ENCODE measurements at places on chromosomes 16 and 17.

DNA sequence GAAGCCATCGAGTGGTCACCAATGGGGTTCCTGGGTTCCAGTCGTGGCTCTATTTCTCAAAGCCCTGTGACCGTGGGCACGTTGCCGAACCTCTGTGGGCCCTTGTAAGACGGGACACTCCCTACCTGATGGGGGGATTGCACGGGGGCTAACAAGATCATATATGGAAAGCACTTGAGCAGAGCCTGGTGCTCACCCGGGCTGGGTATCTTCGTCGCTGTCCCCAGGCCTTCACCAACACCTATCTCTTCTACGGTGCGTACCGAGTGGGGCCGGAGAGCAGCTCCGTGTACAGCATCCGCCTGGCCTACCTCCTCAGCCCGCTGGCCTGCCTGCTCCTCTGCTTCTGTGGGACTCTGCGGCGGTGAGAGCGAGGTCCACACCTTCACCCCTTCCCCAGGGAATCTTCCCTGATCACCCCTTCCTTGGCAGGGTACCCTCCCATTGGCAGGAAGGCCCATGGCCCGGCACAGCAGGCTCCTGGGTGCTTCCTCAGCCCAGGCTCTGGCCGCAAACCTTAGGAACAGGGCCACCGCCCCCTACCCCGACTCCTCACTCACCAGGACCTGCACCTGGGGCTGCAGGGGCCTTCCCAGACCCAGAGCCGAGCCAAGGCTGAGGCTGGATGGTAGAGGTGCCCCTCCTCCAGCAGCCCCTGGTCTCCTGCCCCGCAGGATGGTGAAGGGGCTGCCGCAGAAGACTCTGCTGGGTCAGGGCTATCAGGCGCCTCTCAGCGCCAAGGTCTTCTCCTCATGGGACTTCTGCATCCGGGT lies 2.8 kb downstream of the TMC8 start:
- DNase-seq: no peak

DNA sequence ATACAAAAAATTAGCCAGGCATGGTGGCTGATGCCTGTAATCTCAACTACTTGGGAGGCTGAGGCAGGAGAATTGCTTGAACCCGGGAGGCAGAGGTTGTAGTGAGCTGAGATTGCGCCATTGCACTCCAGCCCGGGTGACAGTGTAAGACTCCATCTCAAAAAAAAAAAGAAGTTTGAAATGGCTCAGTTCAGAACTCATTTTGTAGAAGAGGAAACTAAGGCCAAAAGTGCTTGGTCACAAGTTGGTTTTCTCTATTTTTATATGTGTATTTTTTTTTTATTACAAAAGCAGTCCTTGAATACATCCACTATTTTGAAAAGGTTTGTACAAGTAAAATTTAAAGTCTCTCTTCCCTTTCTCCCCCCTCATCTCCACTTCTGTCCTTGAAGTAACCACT lies 5.5 kb downstream of the TAC4 start:
- no peak for DNase-seq

DNA sequence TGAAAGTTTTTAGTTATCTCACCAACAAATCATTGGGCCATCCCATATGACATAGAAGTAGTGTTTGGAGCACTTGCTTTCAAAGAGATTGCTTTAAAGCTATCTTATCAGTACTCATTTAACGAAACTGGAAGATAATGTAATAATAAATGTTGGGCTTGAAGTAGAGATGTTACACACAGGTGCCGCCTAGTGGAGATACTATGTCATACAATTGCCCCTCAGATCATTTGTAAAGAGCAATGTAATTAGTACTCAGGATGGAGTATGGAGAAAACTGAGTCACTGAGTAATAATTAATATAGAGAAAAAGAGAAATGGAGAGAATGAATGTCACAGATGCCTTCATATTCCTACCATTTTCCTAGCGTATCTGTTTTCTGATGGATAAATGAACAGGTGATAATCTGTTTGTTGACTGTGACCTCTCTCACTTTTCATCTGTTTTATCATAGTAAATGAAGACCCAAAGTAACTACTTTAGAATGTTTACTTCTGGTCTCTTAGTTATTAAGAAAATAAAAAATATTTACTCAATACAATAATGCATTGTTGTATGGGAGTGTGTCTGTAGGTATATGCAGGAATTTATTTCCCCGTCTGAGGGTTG lies 80.4 kb downstream of the EFCAB5 start:
- peak; percentile 81 for DNase-seq

- peak; percentile 6 for DNase-seq
Measured at GRCh38 chr16:47774661-47775060, 313.5 kb downstream of the PHKB start.

GRCh38 chr17:61187038-61187437 lies 212.6 kb upstream of the TBX2 start:
- DNase-seq: no peak

DNA sequence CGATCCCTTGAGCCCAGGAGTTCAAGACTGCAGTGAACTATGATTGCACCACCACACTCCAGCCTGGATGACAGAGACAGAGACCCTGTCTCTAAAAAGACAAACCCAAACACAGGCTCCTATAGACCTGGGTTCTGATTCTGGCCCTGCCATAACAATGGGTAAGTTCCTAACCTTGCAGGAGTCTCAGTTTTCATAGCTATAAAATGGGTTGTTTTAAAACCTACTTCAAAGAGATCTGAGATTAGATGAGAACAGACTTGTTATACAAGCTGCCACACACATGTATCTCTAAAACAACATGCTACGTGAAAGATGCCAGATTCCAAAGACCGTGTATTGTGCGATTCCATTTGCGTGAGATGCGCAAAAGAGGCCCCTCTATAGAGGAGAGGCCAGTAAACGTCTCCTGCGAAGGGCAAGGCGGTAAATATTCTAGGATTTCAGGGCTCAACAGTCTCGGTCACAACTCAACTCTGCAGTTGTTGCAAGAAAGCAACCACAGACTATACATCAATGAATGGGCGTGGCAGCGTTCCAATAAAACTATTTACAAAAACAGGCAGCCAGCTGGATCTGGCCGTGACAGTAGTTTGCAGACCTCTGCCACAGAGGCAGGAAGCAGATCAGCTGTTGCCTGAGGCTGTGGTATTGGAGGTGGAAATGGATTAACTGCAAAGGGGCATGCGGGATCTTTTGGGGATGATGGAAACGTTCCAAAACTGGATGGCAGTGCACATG lies 5.9 kb downstream of the CORO7 start:
- DNase-seq: no peak

- DNase-seq: peak; percentile 15
Measured at GRCh38 chr17:60594734-60595133, 5.3 kb upstream of the PPM1D start.

DNA sequence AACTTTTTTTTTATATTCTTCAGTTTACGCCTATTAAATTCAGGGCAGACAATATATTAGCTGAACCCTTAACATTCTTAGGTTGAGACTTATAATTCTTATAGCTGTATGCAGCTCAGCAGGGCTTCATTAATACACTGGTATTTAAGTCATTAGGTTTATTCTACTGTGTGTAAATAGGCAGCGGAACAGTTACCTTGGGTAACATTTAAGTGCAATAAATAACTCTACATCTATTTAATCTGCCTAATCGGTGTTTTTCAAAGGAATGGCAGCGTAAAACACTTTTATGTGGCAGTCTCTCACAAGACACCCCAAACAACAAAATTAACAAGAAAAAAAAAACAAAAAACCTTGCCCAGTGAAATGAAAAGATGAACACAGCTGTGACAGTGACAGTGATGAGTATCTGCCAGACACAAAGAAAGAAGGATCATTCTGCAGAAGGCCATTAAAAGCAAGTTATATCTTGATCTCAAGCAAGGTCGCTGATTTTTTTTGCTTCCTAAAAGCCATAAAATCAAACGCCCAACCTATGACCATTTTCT lies 32.6 kb downstream of the KCNJ2 start:
- no peak for DNase-seq

GRCh38 chr16:15055141-15056053 lies 477 bp downstream of the NTAN1 start:
- DNase-seq: peak; percentile 83

- no peak for DNase-seq
Measured at GRCh38 chr17:51351890-51352289, 91.5 kb downstream of the UTP18 start.

DNA sequence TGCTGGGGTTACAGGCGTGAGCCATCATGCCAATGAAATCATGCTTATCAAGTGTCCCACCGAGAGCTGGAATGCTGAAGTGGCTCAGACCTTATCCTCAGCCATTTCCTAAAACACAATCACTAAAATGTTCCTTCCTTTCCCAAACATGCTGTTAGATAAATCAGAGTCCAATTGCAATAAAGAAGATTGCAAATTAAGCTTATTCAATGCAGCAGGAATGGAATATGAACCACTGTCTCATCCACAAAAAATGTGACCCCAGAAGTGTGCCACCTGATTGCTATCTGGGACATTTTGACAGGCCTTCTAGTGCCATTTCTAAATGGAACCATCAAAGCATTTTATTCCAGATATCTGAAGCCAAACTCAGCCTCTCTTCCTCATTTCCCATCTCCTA lies 205.5 kb upstream of the CDH11 start:
- DNase-seq: no peak

DNA sequence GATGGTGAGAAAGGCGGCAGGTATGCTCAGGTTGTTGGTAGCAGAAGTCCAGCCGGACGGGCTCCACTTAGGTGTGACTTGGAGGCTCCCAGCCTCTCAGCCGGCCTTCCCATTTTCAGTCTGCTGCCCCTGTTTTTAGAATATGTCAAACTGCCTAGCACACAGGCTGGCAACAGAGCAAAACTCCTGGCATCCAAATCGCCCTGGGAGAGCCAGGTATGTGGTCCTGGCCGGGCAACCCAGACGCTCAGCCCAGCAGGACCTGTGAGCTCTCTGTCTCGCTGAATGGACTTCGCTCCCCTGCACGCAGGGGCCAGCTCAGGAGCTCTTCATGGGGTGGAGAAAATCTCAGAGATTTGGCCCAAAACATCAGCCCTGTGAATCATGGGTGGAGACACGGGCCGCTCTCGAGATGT lies 147.9 kb upstream of the CHMP6 start:
- no peak for DNase-seq

GRCh38 chr16:2004795-2005517 lies 4.7 kb downstream of the ZNF598 start:
- DNase-seq: peak; percentile 58

- no peak for DNase-seq
Measured at GRCh38 chr16:73350707-73351452, 303.0 kb upstream of the ZFHX3 start.

DNA sequence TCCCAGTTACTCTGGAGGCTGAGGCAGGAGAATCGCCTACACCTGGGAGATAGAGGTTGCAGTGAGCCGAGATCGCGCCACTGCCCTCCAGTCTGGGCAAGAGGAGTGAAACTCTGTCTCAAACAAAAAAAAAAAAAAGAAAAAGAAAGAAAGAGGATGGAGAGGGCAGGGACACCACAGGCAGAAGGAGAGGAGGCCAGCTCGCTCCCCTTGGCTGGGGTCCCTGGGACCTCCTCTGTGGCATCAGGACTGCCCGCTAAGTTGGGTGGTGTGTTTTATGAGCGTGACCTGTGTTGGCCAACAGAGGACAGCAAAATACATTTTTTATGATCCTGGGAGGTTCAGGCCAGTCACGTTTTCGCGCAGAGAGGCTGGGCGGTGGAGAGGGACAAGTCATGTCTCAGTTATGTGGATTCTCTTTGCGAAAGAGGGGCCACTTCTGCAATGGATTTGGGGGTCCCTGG lies 229.6 kb downstream of the MRTFB start:
- DNase-seq: peak; percentile 62

DNA sequence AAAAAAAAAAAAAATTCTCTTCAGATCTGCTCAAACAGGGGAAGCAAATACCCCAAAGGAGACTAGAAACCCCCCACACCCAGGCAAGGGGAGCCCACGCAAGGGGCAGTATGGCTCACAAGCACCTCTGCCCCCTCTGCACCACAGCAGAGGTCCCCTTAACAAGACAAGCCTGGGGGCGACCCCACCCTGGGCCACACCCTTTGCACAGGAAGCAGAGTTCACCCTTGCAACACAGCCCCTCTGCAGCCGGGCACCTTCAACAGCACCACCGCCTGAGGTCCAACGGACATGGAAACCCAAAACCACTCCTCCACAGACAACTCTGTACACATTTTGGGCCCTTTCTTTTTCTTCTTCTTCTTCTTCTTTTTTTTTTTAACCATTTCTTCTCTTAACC lies 12.8 kb downstream of the AXIN1 start:
- DNase-seq: no peak

DNA sequence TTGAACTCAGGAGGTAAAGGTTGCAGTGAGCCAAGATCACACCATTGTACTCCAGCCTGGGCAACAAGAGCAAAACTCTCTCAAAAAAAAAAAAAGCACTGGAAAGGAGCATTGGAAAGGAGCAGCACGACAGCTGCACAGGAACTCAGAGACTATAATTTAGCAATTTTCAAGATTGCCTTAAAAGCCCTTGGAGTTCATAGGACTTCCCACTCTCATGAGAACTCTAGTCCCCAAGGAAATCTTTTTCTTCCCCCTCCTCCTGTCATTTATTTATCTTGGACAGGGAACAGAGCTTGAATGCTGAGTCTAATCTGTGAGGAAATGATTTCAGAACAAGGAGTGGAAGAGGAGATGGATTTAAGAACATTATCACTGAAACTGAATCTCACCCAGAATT lies 69.0 kb downstream of the PLXDC1 start:
- no peak for DNase-seq

DNA sequence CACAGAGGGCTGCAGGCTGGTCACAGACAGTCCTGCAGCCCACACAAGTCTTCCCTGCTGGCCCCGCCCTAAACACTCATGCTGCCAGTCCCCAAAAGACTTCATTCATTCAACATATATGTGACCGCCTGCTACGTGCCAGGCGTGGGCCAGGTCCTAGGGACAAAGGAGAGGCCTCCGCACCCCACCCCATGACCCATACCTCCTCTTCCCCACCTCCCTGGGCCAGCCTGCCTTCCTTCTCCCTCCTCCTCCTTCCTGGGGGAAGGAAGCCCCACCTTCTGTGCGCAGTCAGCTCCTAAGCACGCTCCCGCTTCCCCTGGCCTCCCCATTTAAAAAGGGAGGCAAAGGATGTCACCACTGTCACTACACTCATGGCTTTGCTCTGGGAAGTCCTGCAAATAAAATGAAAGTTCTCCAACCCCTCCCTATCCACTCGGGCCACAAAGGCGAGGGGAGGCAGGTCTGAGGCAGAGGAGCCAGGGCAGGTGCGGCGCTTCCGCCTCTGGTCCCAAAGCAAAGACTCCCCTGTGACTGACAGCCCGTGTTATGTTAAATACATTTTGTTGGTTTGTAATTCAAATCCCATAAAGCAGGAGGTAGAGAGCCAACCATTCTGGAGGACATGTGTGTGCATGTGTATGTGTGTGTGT lies 9.0 kb downstream of the DNAAF8 start:
- no peak for DNase-seq

DNA sequence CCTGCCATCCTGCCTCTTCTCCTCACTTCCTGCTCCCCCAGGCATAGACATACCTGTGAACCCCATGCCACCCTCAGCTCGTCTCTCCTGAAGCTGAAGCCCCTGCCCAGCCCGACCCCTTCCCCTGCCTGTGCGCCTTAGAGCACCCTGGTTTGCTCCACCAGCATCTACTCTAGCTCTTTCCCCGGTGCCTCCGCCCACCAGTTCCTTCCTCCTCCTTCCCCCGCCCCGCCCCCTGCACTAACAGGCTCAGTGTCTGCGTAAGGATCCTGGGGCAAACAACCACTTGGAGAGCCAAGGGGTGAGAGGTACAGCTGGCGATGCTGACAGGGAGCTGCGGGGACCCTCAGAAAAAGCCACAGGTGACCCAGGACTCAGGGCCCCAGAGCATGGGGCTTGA lies 1.9 kb downstream of the GPR142 start:
- peak; percentile 90 for DNase-seq

Data from NCI-H82 (cell line).